ENCODE measurements at places on chromosomes 4 and X.

DNA sequence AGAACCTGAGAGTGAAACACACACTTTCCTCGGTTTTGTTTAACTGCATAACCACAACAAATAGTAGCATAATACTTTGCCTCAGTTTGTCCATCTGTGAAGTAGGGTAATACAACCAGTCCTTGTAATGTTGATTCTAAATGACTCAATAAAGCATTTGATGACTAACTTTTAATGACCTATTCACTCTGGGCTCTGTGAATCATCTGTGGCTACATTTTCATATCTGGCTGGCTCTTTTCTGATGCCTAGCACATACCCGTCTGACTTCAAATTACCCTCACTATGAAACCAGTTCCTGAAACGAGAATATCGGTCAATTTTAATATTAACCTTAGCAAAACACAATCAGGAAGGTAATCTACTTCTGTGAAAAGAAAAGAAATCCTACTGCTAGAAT, 151.0 kb downstream of the SH2D1A start:
- DNase-seq: no peak

DNA sequence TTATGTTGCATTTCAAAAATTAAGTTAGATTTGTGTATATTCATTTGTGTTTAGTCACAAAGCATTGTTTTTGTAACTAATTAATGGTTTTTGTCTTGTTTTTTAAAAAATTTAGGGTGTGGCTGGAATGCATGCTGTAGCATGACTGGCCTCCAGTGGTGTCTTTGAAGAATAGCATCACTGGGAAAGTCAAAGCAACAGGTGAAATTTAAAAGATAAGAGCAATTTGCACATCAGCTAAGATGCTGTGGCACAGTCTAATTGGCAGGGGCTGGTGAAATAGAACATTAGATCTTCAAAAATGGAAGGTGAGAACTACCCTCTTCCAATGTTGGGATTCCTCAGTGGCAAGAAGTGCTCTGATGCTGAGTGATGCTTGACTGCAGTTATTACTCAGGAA, 45.3 kb downstream of the ANK2 start:
- DNase-seq: no peak

- DNase-seq: no peak
These were observed 30.5 kb downstream of the MAGEC1 start for GRCh38 chrX:141934059-141934641.

DNA sequence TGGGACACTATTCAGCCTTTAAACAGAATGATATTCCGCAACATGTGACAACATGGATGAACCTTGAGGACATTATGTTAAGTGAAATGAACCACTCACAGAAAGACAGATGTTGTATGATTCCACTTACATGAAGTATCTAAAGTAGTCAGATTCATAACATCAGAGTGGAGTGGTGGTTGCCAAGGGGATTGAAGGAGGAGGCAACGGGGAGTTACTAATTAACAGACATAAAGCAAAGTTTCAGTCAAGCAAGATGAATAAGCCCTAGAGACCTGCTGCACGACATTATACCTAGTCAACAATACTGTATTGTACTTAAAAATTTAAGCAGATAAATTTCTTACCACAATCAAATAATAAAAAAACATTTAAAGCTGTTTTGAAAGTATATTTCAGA, 105.0 kb upstream of the NR0B1 start:
- DNase-seq: no peak

DNA sequence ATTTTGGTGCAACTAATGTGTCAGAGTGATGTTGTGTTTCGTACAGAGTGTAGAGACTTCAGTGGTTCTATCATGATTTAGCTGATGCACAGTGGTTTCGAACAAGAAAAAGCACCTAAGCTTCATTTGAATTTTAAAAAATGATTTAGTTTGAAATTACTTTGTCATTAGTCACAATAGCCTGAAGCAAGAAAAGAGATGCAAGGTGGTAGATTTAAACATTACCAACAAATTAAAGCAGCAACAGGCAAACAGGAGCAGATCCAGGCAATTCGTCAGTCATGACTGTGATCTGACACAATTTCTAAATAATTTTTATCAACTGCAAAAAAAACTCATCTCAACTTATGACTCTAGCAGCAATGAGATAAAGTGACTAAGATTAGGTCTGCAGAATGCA, 24.6 kb upstream of the COX7B2 start:
- DNase-seq: no peak

DNA sequence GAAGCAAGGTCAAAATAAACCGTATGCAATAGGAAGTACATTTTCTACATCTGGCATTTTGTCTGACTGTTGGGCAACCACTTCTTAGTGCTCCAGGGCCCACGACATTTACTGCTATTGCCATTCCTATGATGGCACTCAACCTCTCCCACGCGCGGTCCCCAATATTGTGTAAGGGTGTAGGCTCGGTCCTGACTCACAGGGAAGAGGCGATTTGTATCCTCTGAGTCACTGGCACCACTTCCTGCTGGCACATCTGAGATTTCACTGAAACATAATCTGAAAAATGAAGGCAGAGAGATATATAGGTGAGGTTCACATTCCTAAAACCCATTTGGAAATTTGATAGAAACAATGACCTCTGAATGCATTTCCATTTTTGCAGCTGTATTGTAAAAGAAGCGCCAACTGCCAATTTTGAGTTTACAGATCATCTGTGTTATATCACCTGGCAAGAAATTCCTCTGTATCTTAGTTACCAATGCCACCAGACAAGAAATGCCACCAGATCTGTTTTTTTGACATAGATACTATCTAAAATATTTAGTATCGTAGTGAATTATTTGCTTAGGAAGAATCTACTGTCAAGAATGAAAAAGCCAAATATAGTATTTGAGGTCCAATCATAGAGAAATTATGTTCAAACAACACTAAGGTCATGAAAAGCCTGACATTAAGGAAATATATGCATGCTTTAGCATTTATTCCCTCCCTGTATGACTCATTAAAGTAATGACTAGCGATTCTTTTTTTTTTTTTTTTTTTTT, 9.8 kb downstream of the EREG start:
- peak; percentile 80 for DNase-seq

- DNase-seq: no peak
These were observed 34.7 kb downstream of the ZNF41 start for GRCh38 chrX:47448165-47448806.

DNA sequence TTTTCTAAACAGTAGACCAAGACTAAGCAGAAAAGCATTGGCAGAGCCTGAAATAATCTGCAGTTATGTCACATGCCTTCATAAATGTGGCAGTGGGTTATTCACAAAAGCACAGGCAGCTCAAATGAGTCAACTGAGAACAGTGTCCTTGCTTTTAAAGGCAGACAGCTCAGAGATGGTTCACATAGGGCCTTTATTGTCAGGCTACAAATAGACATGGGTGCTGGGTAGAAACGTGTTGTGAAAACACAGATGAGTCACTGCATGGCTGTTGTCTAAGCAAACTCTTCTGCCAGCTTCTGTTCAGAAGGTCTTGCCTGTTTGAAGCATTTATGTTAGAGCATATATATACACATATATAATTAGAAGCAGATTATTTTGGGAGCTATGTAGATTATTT, 118.0 kb downstream of the SLC4A4 start:
- DNase-seq: peak; percentile 85

- DNase-seq: no peak
These were observed 208.1 kb downstream of the GBA3 start for GRCh38 chr4:22900876-22901275.

GRCh38 chr4:42995343-42995944, 102.9 kb downstream of the GRXCR1 start:
- no peak for DNase-seq

GRCh38 chrX:101659601-101660063, at the start of gene ARMCX2:
Gene ARMCX2, minus strand, starts transcription at chrX:101659850. Its CDS starts 2,262 bp downstream, at chrX:101657588.
- DNase-seq: peak; percentile 23

DNA sequence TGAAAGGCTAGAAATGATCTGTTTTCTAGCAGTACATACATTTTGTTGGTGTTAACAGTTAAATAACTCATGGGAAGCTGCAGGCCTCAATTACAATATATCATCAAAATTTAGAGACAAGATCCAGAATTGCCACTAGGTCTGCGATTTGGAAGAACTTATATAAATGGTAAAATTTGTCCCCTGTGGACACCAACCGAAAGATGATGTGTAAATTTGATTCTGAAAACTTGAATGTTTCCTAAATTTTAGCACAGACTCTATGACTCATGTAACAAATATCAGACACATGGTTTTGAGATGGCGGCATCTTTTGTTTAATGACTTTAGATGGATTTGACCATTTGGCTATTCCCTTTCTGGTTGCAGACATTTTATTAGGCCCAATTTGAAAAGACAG, 6.0 kb upstream of the HPGDS start:
- DNase-seq: no peak

GRCh38 chrX:118571836-118572235, 76.2 kb downstream of the DOCK11 start:
- DNase-seq: no peak

DNA sequence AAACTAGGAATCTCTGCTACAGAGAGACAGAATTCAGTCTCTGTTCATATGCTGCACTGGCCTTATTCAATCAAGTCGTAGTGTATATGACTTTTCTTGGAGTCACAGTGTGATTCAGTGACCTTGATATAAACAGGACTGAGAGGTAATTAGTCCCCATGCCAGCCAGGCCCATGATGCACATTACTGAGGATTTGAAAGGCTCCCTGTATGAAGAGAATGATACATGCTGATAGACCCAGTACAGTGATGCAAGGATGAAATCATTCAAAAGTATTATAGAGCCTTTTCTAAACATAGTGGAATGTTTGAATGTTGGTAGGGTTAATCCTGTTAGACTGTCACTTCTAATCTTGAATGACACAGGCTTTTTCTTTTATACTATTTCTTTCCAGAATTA, 34.1 kb downstream of the ANXA3 start:
- no peak for DNase-seq

GRCh38 chr4:43993196-43993902, 455.3 kb downstream of the KCTD8 start:
- no peak for DNase-seq

- no peak for DNase-seq
These were observed 22.8 kb upstream of the AP1S2 start for GRCh38 chrX:15877380-15877779.

- DNase-seq: no peak
These were observed 35.6 kb downstream of the COMMD8 start for GRCh38 chr4:47427935-47428334.

- DNase-seq: no peak
These were observed 545.3 kb upstream of the FAT1 start for GRCh38 chr4:187268940-187269339.

- DNase-seq: no peak
These were observed 87.4 kb upstream of the CITED1 start for GRCh38 chrX:72392816-72393800.

DNA sequence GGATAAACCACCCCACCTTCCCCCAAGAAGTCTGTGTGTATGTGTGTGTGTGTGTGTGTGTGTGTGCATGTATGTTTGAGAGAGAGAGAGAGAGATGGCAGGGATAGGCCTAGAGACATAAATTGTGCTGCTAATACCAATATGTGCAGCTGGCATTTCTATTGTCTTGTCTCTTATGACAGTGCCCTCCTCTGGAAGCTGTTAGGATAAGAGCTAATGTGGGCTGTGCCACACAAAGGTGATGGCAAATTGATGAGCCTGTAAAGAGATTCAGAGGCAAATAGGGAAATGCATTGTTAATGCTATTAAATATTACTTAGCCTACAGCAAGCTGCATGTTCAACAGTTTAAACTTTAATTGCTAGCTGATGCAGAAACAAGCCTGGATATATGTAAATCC, 332.0 kb downstream of the NKX6-1 start:
- no peak for DNase-seq

GRCh38 chr4:170818786-170819185, 729.0 kb upstream of the AADAT start:
- no peak for DNase-seq

GRCh38 chr4:68883870-68884269, 67.7 kb downstream of the UGT2A3 start:
- DNase-seq: no peak

DNA sequence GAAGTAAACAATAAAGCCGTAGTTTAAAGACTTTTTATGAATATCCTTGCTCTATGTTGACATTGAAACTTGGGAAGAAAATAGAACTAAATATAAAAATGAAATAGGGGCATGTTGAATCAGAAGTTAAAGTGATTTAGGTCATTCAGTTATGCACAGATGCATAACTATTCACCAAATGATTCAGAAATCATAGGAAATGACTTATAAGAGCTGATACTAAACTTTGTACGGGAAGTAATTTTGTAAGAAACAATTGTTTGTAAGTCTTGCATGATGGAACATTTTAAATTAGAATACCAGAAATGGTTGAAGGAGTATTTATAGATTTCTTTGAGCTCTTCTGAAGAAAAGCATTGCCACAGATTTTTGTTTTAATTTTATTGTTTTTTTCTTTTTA, 246.5 kb downstream of the CPE start:
- DNase-seq: no peak

DNA sequence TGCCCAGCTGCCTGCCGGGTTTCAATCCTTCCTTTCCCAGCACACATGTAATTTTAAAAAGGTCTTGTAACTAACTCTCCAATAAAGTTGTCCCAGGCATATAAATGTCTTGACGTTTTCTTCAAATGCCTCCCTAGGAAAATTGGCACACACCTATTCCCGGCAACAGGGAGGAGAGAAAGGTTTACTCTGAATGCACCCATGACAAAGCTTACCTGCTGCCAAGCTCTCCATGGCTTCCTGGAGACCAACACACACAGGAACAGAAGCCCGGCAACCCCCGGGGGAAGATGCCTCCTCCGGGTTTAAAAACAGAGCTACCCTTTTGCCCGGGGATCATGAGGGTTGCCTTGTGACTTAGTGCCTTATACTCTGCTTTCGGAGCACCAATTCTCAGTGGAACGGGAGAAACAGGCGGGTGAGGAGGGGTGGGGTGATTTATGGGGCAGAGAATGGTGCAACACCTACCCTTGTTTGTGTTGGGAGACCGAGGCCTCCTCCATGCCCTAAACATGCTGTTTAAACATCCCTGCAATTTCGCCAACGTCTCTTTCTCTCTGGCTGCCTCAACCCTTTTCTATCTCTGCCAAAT, 4.8 kb upstream of the GYG2 start:
- DNase-seq: no peak

- no peak for DNase-seq
These were observed 102.0 kb upstream of the USP38 start for GRCh38 chr4:143082701-143083100.

DNA sequence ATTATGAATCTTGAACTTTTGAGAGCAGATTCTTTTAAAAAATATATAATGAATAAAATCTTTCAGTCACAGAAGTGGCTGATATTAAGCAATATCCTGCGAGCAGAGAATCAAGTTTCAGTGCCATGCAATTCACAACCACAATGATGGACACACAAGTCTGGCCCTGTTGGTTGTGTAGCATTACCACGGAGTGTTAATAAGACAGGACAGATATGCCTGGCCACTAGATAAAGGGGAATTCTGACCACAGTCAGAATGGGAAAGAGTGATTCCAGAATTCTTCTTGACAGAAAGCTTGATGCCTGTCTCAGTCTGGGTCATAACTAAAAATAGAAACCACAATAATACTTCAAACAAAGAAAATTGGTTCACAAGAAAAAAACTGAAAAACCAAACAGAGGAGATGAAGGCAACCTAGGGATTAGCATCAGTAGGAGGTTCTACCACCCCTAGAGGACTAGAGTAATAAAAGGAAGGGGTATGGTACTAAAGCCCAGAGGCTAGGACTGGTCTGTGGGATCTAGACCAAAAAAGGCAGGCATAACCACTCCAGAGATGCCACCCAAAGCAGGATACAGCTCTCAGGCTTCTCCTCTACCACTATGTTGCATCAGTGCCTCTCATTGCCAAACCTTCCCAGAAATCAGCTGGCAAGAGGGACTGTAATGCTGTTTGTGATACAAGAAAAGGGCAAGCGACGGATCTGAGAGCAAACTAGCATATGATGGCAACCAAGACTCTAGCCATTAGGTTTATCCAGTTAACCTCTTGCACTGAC, 59.0 kb downstream of the RNF150 start:
- peak; percentile 45 for DNase-seq

- DNase-seq: no peak
These were observed 16.8 kb downstream of the CAMK2D start for GRCh38 chr4:113744667-113745240.

Data from AG09309 (cell line).